Lower leg skin (tissue), 4 donors: ENCODE measurements at places on chromosomes 11 and 22.

DNA sequence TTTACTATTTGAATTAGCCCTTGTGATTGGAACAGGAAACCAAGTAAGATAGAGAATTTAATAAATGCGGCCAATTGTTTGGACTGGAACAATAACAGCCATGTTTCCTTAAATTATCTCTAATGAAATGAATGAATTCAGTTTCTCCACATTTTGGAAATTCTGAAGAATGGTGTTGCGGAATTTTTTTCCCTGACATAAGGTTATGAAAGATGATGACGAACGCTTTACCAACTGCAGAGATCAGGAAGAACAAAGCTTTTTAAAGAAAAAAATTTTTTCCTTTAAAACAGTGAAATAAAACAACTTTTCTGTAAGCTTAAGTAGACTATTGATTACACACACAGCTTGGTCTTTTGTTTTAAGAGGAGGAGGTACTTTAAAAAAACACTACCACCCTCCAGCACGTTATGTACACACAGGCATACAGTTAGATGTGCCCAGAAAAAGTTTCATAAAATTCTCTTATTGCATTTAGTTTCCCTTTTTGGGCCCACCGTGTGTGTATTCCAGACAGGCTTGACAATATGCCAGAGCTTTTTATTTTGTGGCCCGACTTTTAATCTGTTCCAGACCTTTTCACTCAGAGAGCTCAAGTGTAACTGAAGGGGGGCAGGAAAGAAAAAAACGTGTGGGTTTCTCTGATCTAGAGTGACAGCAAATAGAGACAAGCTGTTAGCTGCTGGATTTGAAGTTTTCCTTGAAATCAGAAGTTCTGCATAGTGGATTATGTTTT lies 77.3 kb downstream of the YAP1 start:
- no peak for DNase-seq

GRCh38 chr11:129372609-129373488 lies 2.8 kb upstream of the BARX2 start:
- no peak for DNase-seq

DNA sequence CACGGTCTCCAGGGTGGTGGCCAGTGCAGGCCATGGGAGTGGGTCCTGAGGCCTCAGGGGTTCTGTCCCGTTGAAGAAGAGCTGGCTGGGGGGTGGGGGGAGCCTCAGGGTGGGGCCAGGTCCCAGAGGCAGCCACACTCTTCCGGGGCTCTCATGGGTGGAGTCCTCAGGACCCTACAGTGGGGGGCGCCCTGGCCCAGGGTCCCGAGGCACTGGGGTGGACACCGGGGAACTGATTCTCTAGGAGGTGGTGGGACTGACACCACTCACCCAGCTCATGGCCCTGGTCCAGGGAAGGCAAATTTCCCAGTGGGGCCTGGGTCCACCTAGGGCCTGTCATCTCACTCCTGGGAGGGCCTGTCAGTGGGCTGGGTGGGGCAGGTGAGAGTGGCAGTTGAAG lies 12.8 kb downstream of the GGT5 start:
- DNase-seq, result no peak

GRCh38 chr11:128206461-128206860 lies 380.9 kb downstream of the ETS1 start:
- no peak for DNase-seq

GRCh38 chr11:115363921-115364320 lies 140.3 kb downstream of the CADM1 start:
- DNase-seq, result no peak

GRCh38 chr11:1371836-1372465 lies 17.8 kb upstream of the BRSK2 start:
- DNase-seq, result no peak

GRCh38 chr11:76376746-76377558 lies 4.0 kb downstream of the THAP12 start:
- no peak for DNase-seq

DNA sequence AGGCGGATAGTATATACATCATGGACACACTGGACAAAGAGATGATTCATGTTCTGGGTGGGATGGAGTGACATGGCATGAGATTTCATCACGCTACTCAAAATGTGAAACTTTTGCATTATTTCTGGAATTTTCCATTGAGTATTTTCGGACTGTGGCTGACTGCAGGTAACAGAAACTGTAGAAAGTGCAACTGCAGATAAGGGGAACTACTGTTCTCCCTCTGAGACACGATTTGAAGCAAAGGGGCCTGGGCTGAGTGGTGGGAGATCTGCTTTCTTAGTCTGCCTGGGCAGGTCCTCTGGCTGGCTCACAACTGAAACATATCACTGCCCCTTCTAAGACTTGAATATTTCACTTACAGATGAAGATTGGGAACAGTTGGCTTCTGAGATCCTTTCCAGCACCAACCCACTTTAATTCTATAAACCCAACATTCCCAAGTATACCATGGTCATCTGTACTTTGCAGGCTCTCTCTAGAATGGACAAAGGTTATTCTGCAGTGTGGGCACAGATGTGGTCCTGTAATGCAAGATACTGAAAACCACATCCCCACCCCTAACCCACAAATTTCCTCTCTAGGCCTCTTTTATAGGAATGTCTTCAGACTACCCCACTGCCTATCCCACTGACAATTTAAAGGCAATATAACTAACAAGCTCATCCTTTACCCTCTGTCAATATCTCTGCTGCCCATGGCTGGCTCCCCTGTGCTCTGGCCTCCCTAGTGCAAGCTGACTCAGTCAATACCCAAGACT lies 121.1 kb downstream of the KCNC1 start:
- no peak for DNase-seq

GRCh38 chr22:23857606-23858483 lies at the start of gene SLC2A11:
SLC2A11 (plus strand) TSS chr22:23857875; CDS start chr22:23858000, 125 bp downstream.
- peak; percentile 98 for DNase-seq

DNA sequence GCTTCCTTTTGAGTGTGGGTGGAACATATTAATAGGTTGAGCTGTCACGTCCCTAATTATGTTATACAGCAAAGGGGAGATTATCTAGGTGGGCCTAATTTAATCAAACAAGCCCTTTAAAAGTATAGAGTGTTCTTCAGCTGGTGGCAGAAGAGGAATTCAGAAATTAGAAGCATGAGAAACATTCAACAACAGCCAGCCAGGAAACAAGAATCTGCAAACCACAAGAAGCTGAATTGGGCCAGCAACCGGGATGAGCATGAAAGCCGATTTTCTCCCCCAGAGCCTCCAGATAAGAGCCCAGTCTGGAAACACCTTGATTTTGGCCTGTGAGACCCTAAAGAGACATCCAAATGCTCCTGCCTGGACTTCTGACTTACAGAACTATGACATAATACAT lies 105.8 kb upstream of the LDLRAD3 start:
- DNase-seq, result no peak

- DNase-seq, result no peak
Measured at GRCh38 chr11:10658621-10659338, 34.8 kb downstream of the IRAG1 start.

DNA sequence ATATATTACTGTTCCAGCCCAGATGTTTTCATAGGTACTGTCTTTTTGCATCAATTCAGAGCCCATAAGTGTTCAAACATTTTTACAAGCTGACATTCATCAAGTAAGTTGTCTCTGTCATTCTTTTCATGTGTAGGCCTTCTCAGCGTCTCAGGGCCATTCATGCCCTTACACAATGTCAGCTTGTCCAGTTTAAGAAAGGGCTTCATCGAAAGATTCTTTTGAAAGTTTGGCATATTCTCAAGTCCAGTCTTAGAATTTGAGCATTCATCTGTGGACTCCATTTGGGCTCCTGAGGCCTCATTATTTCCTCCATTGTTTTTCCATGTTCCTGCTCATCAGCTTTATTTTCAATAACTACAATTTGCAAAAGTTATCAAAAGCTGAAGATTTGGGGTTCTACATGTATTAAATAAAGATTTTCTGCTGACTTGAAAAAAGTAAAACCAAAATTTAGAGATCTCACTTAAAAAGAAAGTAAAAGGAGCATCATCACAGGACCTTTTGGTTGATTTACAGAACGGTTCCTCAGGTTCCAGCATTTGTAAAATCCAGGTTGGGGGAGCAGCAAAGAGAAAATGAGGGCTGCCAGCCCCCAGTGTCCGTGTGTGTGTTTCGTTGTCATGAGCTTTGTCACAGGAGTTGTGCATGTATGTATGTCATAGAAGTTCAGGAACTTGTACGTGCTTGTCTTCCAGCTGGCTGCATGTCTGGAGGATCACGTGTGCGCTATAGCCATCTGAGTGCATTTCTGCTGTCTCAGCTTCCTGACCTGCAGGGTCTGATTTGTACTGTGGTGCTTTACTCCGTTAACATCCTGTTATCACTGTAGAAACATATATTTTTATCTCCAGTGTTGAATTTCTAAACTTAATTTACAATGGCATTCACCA lies 15.6 kb downstream of the MOV10L1 start:
- peak; percentile 38 for DNase-seq

DNA sequence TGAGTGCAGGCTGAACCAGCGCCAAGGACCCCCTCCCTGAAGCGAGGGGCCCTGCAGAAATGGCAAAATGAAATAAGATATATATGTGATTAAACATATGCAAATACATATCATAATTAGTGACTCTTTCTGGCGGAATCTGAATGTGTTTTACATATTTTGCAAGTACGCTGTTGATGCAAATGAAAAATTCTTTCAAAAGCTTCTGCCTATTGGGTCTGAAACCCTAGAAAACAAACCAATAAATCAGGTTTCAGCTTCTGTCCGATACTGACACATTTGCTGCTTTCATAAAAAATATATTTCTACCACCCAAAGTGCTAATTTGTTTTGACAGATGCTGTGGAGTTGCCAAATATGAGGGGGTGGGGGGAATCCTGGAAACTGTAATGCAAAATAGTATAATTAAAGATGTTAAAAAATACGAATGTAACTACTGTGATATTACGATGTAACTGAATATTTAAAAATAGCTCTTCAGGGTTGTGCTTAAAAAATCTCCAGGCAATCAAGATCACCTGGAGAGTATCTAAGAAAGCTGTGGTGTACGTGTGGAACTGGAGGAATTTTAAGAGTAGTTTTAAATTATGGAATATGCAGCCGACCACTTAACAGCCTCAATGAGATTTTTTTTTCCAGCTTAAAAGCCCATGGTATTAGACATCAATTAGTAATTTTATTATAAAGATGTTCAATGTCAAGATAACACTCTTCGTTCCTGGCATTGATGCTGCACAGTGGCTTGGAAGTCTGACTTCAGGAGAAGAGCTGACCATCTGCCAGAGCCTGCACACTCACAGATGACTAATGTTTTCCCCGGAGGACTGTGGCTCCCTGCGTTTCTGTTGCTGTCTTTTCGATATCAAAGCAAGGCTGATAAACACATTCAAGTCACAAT lies 122.2 kb upstream of the RCN1 start:
- DNase-seq, result no peak

GRCh38 chr11:76159303-76159937 lies 46.9 kb downstream of the WNT11 start:
- no peak for DNase-seq

DNA sequence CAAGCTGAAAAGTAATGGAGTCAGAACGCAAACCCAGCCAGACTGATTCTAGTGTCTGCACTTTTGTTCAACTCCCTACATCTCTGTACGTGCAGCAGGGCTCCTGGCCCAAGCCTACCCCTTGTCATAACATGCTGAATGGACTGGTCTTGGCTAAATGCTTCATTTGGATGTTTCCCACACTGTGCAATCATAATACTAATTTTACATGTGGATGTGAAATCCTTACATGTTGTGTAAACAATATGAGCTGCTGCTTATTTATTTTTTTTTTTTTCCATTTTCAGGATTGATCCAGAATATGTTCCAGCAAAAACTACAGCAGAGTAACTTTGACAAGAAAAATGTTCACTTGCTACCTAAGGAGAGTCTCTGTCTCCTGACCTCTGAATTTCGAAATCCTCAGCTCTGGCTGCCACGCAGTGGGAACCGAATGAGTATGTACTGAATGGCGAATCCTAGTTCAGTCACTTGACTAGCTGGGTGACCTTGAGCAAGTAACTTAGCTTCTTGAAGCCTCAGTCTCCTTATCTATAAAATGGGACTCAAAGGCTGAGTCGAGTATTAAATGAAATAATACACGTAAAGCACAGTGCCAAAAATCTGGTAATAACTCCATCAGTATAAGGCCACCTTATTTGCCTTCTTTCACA lies 133.4 kb downstream of the EHF start:
- peak; percentile 55 for DNase-seq

DNA sequence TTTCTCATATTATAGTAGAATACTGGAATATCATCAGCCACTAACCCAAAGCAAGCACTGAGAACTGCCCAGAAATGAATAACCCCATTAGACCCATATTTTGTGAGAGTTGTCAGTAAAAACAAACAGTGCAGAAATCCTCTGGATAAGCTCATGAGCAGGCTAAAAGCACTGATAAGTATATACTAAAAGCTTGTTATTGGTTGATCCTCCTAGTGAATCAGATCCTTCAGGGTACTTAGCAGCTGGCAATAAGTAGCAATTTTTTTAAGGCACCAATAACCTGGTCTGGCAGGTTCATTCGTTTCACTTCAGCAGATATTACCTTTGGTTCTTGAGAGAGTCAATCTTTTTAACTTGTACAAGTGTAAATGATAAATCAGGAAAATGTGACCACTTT lies 1.2 kb downstream of the NOX4 start:
- no peak for DNase-seq

- DNase-seq, result no peak
Measured at GRCh38 chr11:72816404-72816990, 2.3 kb downstream of the ATG16L2 start.

- no peak for DNase-seq
Measured at GRCh38 chr11:86475027-86475426, 100.3 kb downstream of the CCDC81 start.

GRCh38 chr22:22026157-22026831 lies 43.7 kb upstream of the TOP3B start:
- no peak for DNase-seq

- no peak for DNase-seq
Measured at GRCh38 chr11:71209656-71210055, 42.7 kb downstream of the SHANK2 start.

DNA sequence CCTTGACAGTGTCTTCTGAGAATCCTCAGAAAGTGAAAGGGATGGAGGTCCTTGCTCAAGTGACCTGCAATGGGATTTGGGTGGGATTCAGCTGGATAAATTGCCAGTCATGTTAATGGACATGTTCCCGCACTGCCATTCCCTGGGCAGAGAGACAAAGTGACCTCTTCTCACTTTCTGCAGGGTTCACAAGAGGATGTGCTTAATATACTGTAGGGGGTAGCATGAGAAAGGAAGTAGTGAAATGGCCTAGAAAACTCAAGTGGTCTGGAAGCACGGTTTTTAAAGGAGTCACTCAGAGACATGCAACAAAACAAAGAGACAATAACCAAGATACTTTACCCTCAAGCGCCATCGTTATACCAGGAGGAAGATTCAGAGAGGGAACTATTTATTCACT lies 70.2 kb downstream of the NELL1 start:
- no peak for DNase-seq

DNA sequence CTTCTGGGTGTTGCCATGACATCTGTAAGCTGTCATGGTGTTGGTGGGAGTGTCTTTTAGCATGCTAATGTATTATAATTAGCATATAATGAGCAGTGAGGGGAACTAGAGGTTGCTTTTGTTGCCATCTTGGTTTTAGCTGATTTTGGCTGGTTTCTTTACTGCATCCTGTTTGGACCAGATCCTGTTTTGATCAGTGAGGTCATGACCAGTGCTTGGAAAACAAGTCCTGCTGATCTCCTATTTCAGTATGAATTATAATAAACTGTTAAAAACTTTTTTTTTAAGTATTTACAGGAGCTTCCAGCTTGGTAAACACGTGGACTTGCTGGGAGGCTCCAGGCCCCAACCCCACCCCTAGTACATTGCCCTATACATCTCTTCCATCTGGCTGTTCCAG lies 30.5 kb upstream of the P4HA3 start:
- DNase-seq, result no peak

GRCh38 chr11:27456140-27456794 lies 16.3 kb downstream of the LGR4 start:
- DNase-seq, result no peak

- DNase-seq, result no peak
Measured at GRCh38 chr11:22430141-22430541, 92.0 kb downstream of the SLC17A6 start.
